ENCODE measurements at places on chromosomes 6 and 20. TPM values are rescaled to one million over a fixed set of nuclear protein-coding genes. Genes with fewer than 3 reads are reported as not detected.

EPPIN gene
- total RNA-seq, result not detected

SLC35D3 gene
- total RNA-seq, result not detected

RNF182 gene
- not detected for total RNA-seq

FGD2 gene
- total RNA-seq, result 22.3 TPM

- H3K4me3 ChIP-seq, result no peak overlapping the region
- no peak overlapping the region for H3K27ac ChIP-seq
- DNase-seq, result no peak
- no peaks in the 10 kb centered on the region for H3K36me3 ChIP-seq
- H3K4me1 ChIP-seq, result peaks cover 9% of the 10 kb centered on the region
Observed at GRCh38 chr6:137028912-137029311, 15.9 kb downstream of the IL20RA start.

DNA sequence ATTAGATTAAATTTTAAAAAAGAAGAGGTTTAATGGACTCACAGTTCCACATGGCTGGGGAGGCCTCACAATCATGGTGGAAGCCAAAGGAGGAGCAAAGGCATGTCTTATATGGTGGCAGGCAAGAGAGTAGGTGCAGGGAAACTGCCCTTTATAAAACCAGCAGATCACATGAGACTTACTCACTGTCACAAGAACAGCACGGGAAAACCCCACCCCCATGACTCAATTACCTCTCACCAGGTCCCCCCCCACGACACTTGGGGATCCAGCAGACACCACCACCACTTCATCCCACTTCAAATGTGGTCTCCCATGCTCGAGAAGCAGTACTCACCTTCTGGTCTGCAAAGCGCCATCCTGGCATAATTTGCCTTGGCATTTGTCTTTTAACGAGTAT lies 24.6 kb downstream of the MTFR2 start:
- H3K27me3 ChIP-seq, result no peaks in the 10 kb centered on the region
- H3K27ac ChIP-seq, result no peak overlapping the region
- H3K36me3 ChIP-seq, result no peaks in the 10 kb centered on the region

- H3K27ac ChIP-seq, result no peak overlapping the region
- no peaks in the 10 kb centered on the region for H3K27me3 ChIP-seq
- no peak overlapping the region for H3K4me3 ChIP-seq
- no peak for DNase-seq
Observed at GRCh38 chr6:91523511-91523910, 936.6 kb upstream of the MAP3K7 start.

GRCh38 chr6:131747821-131748353 lies 37.1 kb upstream of the CTAGE9 start:
- no peaks in the 10 kb centered on the region for H3K27me3 ChIP-seq
- no peak overlapping the region for H3K27ac ChIP-seq
- no peaks in the 10 kb centered on the region for H3K4me1 ChIP-seq
- H3K4me3 ChIP-seq, result no peak overlapping the region
- H3K36me3 ChIP-seq, result no peaks in the 10 kb centered on the region

DNA sequence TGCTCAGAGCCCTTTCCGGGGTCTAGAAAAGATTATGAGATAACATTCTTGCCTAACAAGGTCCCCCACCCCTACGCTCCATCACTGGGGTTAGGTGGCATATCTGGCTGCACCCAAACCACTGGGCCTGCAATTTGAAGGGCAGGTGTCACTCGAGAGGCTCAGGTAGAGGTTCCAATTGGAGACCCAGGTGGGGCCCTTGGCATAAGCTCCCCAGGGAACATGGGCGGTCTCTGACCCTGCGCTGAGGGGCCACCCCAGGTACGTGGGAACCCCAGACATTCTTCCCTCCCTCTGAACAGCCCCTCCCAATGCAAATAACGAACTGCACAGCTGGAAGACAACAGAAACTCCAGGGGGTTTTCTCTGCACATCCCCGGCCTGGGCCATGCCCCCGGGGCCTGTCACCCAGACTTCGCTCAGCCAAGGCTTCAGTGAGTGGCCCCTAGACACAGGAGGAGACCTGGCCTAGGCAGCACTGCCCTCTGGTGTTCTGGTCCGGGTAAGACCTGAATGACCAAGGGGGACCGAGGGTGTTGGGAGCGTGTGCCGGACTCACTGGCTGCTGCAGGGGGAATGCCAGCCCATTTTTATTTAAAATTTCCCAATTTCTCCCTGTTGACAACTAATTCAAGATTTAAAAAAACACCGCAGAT lies 47.5 kb downstream of the DSTN start:
- DNase-seq, result peak; percentile 48
- H3K27ac ChIP-seq, result no peak overlapping the region
- no peaks in the 10 kb centered on the region for H3K27me3 ChIP-seq
- no peak overlapping the region for H3K4me3 ChIP-seq
- peaks cover 53% of the 10 kb centered on the region for H3K36me3 ChIP-seq
- peaks cover 40% of the 10 kb centered on the region for H3K4me1 ChIP-seq

- no peaks in the 10 kb centered on the region for H3K4me1 ChIP-seq
- DNase-seq, result no peak
- H3K4me3 ChIP-seq, result no peak overlapping the region
- H3K27me3 ChIP-seq, result no peaks in the 10 kb centered on the region
Observed at GRCh38 chr20:58810116-58810878, 40.4 kb downstream of the GNAS-AS1 start.

- no peak overlapping the region for H3K27ac ChIP-seq
- no peak overlapping the region for H3K4me3 ChIP-seq
- H3K4me1 ChIP-seq, result no peaks in the 10 kb centered on the region
- DNase-seq, result no peak
Observed at GRCh38 chr20:37943033-37943432, 40.1 kb downstream of the VSTM2L start.

DNA sequence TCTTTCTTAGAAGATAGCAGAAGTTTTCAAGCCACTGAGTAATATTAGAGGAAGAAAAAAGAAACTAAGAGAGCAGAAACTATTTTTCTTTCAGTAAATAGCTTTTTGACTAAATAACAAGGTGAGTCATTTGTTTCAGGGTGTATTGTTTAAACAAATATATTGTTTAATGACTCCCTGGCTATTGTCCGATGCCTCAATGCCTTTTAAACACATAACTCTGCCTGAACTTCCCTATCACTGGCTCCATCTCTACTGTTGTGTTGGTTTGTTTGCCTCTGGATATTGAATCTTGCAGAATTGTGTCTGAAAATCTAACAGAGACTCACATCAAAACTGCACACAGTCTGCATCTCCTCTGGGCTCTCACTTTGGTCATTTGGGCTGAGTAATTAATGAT lies 19.6 kb upstream of the CLIC5 start:
- no peak overlapping the region for H3K4me3 ChIP-seq
- peaks cover 3% of the 10 kb centered on the region for H3K27me3 ChIP-seq
- no peaks in the 10 kb centered on the region for H3K4me1 ChIP-seq
